Astrocyte of the spinal cord (primary cell): ENCODE measurements at places on chromosomes 5 and 9.

DNA sequence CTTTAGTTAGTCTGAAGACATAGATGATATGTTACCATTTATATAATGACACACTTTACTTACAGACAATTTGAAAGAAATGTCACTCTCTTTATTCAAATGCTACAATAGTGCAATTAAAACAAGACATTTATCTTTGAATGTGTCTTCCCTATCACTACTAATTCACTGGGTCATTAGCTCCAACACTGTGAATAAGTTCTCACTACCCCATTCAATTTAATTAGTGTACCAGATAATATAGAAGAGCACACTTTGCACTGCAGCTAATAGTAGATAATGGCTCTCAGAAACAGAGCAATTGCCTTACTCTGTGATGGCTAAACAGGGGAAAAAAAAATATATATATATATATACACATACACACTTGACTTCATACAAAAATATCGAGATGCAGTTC is 497.0 kb downstream of the DTWD2 start:
- no peak for DNase-seq

- DNase-seq = no peak
These were observed 88.2 kb downstream of the GAS1 start for GRCh38 chr9:86859056-86859455.

- no peak for DNase-seq
These were observed 134.1 kb downstream of the ACTBL2 start for GRCh38 chr5:57348376-57349140.

- no peak for DNase-seq
These were observed 40.6 kb upstream of the F2R start for GRCh38 chr5:76675364-76675763.

DNA sequence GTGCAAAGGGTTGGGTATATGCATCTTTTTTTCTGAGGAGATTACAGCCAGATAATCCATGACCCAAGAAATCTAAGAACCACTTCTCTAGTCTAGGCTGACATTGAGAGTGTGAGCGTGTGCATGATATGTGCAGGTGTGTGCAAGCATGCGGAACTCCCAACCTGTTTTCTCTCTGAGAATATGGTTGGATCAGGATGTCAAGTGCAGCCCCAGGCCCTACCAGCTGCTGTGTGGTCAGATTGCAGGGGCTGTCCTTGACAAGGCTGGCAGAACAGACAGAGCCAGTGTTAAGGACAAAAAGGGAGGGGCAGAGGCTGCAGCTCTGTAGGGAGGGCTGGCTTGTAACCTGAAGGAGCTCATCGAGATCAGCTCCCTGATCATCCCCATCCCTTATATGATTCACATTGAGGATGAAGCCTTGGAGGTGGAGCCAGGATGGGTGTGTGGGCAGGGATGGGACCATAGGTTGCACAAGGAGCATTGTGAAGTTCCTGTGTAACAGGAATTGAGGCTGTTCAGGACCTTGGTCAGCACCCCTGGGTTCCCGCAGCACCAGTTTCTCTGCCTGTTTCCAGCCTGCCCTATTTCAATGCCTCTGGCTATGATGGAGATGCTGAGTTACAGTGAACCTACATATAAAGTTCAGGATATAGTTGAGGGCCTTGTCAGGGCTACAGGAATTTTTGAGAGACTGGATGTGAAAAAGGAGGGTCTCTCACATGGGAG is 52.6 kb upstream of the ARAP3 start:
- peak; percentile 54 for DNase-seq

DNA sequence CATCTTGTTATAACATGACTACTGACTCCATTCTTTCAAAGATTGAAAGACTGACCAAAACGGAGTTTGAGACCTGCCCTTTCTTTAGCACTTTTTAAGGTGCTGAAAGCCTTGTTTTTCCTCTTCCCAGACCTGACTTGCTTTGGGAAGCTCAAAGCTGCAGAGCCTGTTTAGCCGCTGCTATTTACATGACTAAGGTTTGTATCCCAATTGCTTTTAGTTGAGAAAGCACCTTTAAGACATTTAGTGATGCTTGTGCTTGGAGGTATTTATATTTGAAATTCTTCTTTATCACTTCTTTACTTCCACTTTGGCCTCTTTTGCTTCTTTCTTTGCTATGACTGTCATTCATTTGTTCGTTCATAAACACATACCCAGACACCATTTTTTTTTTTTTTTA is 182.6 kb upstream of the ELL2 start:
- no peak for DNase-seq

DNA sequence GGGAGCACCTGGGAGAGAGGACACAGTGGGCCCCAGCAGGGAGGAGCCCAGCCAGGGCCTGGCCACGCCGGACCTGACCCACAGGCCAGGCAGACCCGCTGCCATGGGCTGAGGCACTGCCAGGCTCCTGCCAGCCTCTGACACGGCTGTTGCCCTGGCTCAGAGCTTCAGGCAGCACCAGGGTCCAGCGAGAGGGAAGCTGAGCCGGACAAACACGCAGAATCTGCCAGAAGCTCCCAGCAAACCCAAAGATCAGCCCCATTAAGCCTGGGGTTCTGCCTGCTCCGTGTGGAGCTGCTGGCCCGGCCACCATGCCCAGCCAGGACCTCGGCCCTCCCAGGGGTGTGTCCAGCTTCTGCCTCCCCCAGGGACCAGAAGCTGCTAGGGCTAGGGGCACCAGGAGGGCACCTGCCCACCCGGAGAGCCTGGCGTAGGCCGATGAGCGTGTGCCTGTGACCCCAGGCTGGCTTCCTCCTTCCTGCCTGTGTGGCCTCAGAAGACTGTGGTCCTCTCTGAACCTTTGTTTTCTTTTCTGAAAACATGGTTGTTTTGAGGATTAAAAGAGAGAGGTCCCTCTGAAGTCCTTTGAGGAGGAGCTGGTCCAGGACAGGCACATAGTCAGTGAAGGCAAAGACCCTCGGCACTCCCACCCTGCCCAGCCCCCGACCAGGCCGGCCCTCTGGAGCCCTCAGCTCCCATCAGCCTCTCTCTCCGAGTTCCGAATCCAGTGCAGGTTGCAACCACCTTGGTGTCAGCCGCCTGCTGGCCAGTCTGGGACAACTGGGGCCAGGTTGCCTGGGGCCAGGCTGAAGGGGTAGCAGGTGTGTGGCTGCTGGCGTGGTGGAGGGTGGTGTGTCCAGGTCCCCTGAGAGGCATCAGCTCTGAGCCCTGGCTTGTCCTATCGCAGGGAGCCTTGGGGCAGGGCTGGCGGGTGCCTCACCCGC is 39.6 kb downstream of the KCNT1 start:
- DNase-seq = no peak

GRCh38 chr5:109953761-109954160 is 264.0 kb downstream of the MAN2A1 start:
- no peak for DNase-seq

DNA sequence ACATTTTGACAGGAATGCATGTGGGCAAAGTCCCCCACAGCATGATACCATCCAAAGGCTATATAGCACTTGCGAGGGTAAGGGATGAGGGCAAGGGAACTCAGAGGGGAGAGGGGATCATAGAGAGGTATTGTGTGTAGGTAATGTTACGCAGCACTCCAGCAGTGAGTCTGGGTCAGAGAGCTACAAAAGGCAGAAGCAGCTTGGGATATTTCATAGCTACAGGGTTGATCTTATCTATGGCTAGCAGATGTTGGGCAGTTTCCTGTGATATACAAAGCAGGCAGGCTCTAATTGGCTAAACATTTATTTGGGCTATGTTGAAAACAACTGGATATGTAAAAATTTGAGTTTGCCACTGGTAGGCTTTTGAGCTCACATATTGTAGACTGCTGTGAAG is 17.8 kb upstream of the SLCO4C1 start:
- DNase-seq = no peak

- DNase-seq = no peak
These were observed 20.1 kb upstream of the CAMSAP1 start for GRCh38 chr9:135927195-135928013.

- DNase-seq = peak; percentile 31
These were observed 21.0 kb downstream of the STOM start for GRCh38 chr9:121349009-121349408.

- no peak for DNase-seq
These were observed 179.8 kb upstream of the PPP1R26 start for GRCh38 chr9:135299651-135300345.

DNA sequence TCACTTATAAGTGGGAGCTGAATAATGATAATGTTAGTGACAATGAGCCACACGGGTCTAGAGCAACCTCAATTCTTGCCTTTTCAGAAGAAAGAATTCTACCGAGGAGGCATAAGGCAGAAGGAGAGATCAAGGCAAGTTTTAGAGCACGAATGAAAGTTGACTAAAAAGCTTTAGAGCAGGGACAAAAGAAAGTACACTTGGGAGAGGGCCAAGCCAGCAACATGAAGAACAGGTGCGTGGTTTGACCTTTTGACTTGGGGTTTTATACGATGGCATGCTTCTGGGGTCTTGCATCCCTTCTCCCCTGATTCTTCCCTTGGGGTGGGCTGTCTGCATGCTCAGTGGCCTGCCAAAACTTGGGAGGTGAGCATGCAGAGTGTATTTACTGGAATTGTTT is 12.5 kb upstream of the OXCT1 start:
- DNase-seq = no peak

- peak; percentile 96 for DNase-seq
These were observed at the start of the genes CENPP and NOL8 for GRCh38 chr9:92325269-92325990. Gene CENPP, plus strand, starts transcription at chr9:92325953. Gene NOL8, minus strand, starts transcription at chr9:92325350. Its CDS starts 1,189 bp downstream, at chr9:92324161.

- DNase-seq = no peak
These were observed 15.0 kb upstream of the GLRX start for GRCh38 chr5:95837492-95837891.
